Omental fat pad (tissue), 4 donors: ENCODE measurements at places on chromosomes 3 and 15. TPM values are rescaled to one million over a fixed set of nuclear protein-coding genes. Genes with fewer than 3 reads are reported as not detected.

FBXO22 gene
- total RNA-seq: 14.5 TPM

DNA sequence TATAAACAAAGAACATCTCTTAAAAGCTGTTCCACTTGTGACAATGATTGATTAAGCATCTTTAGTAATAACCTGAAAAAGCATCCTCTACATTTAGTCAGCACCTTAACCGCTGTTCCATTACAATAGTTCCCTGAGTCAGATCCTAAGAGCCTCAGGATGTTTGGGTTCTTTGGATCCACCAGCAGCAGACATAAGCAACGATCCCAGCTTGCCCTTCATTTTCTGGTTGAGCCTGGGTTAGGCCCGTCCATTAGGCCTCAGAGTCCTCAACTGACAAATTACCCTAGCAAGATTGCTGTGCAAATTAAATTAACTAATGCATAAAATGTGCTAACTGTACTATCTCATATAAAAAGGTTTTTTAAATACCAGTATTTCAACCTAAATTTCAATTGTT is 42.3 kb upstream of the ROBO1 start:
- no peak for DNase-seq

DNA sequence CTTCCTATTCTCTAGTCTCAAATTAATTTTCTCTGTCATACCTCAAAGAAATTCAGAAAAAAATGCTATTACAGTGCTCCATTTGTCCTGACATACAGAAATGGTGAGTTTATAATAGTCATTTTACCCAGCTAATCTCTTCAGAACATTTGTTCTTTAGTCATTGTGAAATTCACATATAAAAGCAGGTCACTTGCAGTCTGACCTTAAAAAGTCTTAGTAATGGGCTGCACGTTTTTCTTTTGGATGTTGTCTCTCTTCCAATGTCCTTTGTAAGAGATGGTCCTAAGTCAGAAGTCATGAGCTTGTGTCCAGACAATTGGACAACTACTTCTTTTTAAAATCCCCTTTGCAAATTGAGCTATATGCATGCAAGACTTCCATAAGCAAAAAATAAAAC is 17.0 kb upstream of the IL1RAP start:
- DNase-seq: no peak

- DNase-seq: no peak
Measured at GRCh38 chr15:35914573-35914972, 368.6 kb upstream of the DPH6 start.

LMAN1L gene
- not detected for total RNA-seq

DNA sequence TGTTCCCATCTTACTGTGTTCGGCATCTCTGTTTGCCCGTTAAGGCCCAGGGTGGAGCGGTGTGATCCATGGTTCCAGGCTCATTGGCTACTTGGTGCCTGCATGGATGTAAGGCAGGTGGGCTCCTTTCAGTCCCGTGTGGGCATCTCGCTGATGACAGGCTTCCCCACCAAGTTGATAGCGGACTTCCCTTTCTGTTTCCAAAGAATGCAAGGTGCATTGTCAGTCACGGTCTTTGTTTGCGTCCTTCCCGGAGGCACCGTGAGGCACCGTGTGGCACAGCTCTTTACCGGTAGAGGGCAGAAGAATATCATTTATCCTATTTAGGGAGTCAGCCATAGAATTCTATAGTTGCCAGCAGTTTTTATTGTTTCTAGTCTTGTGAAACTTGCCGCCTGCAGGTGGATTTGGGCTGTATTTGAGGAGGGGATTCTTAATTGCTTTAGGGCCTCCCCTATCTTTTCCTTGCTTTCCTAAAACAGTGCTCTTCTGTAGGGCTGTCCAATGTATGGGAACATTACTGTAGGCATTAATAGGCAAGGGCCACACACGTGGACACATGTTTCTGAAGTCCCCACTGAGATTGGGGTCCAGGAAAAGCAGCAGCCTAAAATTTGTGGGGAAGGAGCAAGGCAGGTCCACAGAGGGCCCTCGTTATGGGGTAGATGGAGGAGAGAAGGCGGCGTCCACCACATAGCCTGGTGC is 244.1 kb downstream of the SLCO3A1 start:
- DNase-seq: no peak

CYP1A2 gene
- not detected for total RNA-seq

C3orf85 gene
- total RNA-seq: not detected

CCR2 gene
- 3.6 TPM for total RNA-seq

DNA sequence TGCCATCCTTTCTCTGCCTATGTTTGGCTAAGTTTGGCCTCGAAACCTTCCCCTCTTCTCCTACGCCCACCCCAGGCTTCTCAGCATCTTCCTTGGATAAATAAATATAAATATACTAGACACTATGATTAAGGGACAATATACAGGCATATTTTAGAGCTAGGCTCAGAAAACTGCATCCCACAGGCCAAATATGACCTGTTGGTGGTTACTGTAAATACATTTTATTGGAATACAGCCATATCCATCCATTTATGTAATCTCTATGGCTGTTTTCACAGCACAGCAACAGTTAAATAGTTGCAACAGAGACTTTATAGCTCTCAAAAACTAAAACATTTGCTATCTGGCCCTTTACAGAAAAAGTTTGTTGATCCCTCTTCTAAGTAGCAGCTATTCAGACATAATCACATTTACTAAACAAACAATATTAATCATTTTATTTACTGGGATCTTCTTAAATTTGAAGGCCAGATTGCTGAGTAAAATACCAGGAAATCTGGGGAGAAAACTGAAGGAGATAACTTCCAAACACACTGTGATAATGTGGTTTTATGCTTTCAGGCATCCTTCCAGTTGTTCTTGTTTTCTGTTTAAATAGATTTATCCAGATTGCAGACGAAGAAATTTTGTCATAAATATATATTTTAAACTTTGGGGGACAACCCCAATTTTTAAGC is 269.7 kb upstream of the THRB start:
- no peak for DNase-seq

DNA sequence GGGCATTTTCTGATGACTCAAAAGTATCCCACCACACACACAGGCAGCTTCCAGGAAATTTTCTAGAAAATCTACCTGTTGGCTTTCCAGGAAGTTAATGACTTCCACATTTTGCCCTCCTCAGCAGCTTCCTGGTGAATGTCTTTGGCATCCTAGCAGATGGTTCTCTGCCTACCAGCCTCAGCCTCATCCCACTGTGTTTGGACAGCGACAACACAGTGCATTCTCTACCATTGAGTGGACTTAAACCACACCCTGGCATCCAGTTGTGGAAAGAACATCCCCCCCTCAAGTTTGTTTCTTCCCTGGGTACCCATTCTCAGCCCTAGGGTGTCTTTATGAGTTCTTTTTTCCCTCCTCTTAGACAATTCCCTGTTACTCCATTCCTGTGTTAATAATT is 50.8 kb upstream of the GADL1 start:
- no peak for DNase-seq

NUDT16 gene
- total RNA-seq: 62.3 TPM

DNA sequence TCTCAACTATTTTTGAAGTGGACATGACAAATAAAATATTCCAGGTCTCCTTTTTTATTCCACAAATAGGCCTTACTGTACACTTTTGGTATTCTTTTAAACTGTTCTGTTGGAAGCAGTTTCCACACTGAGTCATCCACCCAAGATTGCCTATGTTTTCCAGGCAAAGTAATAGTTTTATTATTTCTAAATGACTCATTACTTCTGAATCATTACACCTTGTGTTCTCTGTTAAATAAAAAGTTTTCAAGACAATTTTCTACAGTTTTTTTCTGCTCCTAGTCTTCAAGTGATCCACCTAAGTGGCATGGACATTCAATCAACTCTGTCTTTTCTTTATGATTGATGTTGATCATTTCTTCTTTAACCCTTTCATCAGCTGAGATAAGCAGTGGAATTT is 26.5 kb downstream of the PPP2R3A start:
- DNase-seq: no peak

- DNase-seq: no peak
Measured at GRCh38 chr3:157051055-157051454, 108.9 kb downstream of the CCNL1 start.

- DNase-seq: no peak
Measured at GRCh38 chr3:111846039-111846438, 13.0 kb upstream of the PHLDB2 start.

DNA sequence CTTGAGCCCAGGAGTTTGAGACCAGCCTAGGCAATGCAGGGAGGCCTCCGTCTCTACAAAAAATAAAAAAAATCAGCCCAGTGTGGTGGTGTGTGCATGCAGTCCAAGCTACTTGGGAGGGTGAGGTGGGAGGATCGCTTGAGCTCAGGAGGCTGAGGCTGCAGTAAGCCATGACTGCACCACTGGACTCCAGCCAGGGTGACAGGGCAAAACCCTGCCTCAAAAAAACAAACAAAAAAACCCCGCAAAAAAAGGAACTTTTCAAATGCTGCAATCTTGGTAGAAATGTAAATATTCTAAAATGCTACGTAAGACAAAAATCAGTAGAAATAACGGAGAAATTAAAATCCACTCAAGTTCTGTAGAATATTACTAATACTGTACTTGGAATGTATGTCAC is 108.1 kb upstream of the MELTF start:
- DNase-seq: no peak

- no peak for DNase-seq
Measured at GRCh38 chr3:37221407-37221806, 47.0 kb upstream of the LRRFIP2 start.

- DNase-seq: no peak
Measured at GRCh38 chr15:69994429-69995205, 103.1 kb downstream of the TLE3 start.

DNA sequence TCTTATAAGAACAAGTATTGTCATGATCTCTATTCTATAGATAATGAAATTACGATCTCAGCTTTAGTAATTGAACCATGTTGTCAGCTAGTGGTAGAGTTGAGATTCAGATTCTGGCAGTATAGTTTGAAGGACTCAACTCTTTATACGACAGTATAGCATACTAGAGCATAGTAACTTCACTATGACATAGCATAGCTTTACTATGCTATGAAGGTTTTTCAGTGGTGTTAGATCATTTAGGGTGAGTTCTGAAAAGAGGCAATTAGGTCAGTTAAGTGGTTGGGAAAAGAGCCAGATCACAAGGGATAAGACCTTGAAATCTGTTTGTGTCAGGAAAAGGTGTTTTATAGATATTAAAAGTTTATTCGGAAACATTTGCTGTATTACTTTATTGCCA is 8.1 kb downstream of the STX19 start:
- no peak for DNase-seq

CD200R1 gene
- total RNA-seq: 3.8 TPM

GRCh38 chr3:35120026-35120425 is 519.3 kb upstream of the ARPP21 start:
- no peak for DNase-seq

DNA sequence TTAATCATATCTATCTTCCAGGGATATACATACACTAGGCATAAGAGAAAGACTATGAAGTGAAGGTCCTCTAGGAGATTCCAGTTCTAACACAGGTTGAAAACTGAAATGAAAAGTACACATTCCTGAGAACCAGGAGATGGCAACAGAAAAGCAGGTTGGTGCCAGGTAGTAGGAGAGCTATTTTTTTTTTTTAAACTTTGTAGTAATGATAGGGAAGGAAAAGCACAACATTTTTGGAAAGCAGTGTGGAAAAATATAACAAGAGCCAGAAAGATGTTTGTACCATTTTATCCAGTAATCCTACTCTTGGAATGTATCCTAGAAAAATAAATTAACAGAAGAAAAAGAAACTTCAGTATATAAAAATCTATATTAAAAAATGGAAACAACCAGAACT is 189.9 kb downstream of the DTWD1 start:
- DNase-seq: no peak
